Hepatic stellate cell (primary cell): ENCODE measurements at places on chromosomes 12 and 14.

GRCh38 chr12:61667676-61668075 is 592.5 kb upstream of the USP15 start:
- no peak for DNase-seq

GRCh38 chr14:67387195-67387594 is 24.8 kb downstream of the PLEK2 start:
- DNase-seq = no peak

- DNase-seq = no peak
Measured at GRCh38 chr12:81597928-81598604, 161.1 kb downstream of the PPFIA2 start.

DNA sequence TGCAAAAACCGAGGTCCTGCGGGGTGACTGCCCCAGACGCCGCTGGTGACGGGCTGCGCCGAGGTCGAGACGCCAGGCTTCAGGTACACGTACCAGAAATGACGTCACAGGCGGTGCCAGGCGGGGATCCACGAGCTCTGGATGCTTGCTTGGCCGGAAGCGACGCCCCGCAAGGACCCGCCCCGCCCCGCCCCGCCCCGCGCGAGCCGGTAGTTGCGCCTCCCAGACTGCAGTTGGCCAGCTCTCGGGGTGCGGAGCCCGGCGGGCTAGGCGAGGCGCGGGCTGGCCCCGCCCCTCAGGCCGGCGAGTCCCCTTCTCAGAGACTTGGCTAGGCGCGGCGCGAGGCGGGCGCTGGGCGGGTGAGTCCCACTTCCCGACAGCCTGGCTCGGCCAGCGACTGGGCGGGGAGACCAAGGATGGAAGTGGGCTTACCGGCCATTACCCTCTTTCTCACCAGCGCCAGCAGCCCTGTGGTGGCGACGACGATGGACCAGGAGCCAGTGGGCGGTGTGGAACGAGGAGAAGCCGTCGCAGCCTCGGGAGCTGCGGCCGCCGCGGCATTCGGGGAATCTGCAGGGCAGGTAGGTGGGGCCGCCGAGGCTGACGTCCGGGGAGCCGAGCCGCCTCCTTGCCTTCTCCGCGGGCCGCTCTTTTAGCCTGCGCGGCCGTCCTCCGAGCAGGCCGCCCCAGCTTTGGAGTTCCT is at the start of gene FAM177A1:
Gene FAM177A1 (plus strand): TSS at position 225 of the 703 bp plus-strand sequence. CDS start 192 bp downstream, at position 417.
- DNase-seq = peak; percentile 97

- DNase-seq = no peak
Measured at GRCh38 chr14:76589246-76589645, 172.0 kb upstream of the VASH1 start.
